Stimulated activated CD8-positive, alpha-beta memory T cell treated with anti-CD3 and anti-CD28 coated beads, Interleukin-2, amount 100 ng/mL, for 1 hour (primary cell): ENCODE measurements at places on chromosomes 6 and 20.

DNA sequence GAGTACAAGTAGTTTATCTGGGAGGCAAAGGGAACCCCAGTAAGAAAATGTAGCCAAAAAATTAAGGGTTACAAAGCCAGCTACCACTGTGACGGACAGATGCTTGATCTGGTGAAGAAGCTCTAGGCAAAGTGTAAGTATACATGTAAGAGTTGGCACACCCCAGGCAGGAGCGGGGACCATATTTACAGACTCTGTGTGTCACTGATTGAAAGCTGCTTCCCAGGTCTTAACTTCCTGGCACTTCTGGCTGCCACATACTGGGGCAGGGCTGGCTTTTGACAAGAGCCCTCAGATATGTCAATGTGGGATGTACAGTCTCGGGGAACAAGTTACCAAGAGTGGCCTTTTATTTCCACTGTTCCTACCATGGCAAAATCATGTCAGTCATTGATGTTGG, 48.0 kb upstream of the BCLAF1 start:
- no peak for DNase-seq

DNA sequence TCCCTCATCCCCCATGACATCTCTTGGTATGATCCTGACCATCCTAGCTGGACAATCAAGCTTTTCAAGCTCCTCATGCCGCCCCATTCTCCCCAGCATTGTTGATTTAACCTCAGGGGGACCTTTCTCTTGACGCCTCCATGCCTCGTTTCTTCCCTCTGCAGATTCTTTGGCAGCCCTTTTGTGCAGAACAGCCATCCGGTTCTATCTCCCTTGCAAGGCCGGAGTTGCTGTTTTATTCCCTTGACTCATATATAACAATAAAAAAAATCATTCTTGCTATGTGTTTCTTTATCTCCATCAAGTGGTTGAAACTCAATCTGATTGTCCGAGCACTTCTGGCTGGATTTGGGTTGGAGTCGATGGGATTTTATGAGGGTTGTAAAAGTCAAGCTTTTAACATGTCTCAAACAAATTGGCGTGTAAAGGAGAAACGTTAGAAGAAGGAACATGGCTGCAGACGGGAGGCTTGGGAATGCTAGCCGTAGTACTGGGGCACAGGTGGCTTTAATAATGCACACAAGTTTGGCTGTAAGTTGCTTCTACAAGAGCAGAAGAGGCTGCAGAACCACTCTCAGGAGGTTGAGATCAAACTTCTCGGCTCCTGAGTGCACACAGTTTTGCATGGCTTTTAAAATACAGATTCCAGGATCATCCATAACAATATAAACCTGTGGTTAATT, 3.9 kb upstream of the SULF2 start:
- DNase-seq: no peak

GRCh38 chr6:138521790-138522189, 22.5 kb upstream of the NHSL1 start:
- no peak for DNase-seq

DNA sequence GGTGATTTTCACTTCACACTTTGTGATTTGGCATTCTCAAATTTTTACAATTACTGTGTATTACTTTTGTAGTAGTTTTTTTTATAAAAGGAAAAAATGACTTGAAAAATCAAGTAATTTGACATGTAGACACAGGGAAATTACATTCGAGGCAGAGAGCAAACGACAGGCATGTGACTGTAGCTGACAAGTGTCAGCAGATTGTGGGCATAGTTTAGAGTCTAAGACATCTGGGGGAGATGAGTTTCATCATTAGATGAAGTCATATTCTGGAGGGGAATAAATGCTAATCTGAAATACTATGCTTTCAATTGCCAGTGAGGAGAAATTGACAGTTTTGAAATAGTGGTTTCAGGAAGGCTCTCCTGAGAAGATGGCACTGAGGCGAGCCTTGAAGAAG, 126.0 kb downstream of the MTHFD1L start:
- DNase-seq: no peak

DNA sequence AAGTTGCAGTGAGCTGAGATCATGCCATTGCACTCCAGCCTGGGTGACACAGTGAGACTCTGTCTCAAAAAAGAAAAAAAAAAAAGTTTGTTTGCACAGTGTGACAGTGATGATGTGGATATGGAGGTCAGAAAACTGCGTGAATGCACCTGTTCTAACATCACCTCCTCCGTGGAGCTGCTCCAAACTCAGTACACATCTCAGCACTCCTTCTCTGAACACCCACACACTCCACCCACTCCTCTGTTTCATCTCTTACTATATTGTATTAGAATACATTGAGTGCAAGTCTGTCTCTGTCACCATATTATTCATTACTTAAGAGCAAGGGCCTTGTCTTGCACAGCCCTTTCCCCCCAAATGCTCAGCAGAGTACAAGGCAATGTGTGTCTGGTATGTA, 51.5 kb upstream of the ENPP4 start:
- no peak for DNase-seq

- no peak for DNase-seq
Measured at GRCh38 chr6:23637296-23637695, 488.7 kb upstream of the NRSN1 start.

DNA sequence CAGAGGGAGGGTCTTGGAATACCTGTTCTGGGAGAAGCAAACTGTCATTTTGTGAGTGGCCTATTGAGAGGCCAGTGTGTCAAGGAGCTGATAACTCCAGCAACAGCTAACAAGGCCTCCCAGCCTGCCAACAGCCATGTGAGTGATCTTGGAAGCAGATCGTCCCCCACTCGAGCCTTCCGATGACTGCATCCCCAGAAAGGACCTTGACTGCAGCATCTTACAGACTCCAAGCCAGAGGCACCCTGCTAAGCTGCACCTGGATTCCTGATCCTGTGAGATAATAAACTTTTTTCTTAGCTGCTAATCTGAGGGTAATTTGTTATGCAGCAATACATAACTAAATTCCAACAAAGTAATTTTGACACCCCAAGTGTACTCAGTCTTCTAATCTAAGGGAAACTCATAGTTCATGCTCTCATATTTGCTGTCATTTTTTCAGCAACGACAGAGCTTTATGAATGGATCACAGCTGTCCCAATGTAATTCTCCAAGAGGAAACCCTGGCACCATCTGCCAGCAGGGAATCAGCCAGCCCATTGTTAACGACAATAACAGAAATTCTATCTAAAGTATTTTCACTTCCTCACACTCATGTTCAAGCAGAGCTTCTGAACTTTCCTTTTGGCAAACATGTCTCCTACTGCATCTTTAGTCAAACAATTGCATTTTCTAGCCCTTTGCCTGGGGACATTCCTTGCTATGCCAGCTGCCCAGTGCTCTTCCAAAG, 470.2 kb upstream of the BTBD3 start:
- no peak for DNase-seq

DNA sequence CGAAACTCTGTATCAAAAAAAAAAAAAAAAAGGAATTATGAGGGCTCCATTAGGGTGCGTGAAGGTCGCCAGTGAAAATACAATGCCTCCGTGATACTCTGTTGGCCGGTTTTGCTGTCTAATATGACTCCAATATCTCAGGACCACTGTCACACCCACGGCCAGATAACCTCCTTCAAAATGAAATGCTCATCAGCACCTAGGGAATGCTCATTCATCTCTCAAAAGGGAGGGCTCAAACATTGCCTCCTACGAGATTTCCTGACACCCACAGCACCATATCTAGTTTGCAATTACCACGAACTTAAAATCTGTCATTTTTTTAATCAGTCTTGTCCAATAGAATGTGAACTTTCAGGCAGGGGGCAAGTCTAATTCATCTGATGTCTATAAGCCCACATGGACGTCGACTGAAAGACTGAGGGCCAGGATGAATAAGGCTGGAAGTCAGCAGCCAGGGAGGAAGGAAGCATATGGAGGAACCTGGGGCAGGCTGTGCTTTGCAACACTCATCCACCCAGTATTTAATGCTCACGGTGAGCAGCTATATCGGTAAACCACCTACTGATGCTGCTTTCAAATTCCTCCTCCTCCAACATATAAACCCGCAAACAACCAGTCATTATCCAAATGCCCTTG, 42.8 kb downstream of the MAP3K5 start:
- no peak for DNase-seq

GRCh38 chr20:62252342-62252966, 14.1 kb downstream of the OSBPL2 start:
- no peak for DNase-seq

DNA sequence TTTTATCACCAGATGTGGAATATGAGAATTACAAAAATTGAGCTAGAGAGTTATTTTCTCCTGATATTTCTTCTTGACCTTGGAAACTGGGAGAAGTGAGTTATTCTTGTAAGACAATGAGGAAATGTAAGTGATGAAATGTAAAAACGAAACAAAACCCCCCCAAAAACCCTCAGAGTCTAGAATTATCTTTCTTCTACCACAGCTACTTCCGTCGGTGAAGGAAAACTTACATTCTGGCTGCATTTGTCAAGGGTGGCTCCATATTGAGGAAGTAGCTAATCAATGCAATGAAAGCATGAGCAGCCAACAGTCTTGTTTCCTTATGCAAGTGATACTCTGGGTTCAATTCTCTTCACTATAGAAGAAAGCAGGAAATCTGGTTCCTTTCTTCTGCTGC, 661.7 kb upstream of the CITED2 start:
- DNase-seq: no peak

DNA sequence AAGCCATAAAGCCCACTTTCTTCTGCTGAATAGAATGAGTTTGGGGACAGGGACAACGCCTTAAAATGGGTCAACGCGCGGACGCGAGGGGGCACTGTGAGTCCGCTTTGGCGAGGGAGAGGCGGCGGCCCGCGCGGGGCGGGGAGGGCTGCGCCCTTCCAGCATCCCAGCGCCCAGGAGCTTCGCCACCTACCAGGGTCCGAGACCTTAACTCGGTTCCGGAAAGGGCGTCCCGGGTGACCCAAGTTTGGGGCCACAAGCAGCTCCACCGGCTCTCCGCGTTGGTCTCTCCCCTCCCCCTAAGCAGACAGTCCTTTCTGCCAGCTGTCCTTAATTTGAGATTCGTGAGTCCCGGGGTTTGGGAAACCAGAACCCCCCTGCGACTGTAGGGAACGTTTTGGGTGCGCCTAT, 1.8 kb upstream of the SAMD5 start:
- DNase-seq: no peak

GRCh38 chr6:129677620-129678325, 32.2 kb downstream of the ARHGAP18 start:
- DNase-seq: no peak

- no peak for DNase-seq
Measured at GRCh38 chr6:25447570-25447929, 168.4 kb downstream of the CARMIL1 start.

- no peak for DNase-seq
Measured at GRCh38 chr6:151609146-151609902, 115.5 kb downstream of the CCDC170 start.

GRCh38 chr6:134663800-134664535, 285.9 kb downstream of the ALDH8A1 start:
- no peak for DNase-seq

GRCh38 chr6:83948851-83949250, 84.7 kb upstream of the MRAP2 start:
- no peak for DNase-seq

GRCh38 chr20:18416486-18416885, 50.3 kb downstream of the DZANK1 start:
- DNase-seq: no peak

- DNase-seq: no peak
Measured at GRCh38 chr6:151493161-151493803, 535 bp upstream of the CCDC170 start.

DNA sequence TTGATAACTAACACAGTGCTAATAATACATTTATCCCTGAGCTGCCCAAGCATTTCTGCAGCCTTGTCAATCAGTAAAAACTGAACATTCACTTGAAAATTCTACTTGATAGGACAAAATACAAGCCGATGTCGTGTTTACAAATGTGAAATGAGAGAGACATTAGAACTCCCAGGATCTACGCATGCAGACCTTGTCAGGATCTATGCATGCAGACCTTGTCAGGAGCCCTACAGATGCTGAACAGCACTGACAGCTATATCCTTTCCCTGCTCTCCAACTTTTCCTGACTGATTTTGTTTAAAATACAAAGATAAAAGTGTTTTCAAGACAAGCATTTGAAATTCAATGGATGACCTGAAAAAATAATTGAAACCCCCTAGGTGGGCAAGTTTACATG, 28.9 kb downstream of the INSM1 start:
- no peak for DNase-seq

GRCh38 chr6:144561455-144562043, 276.4 kb downstream of the UTRN start:
- no peak for DNase-seq

GRCh38 chr6:107877968-107878367, 53.9 kb upstream of the SCML4 start:
- no peak for DNase-seq

DNA sequence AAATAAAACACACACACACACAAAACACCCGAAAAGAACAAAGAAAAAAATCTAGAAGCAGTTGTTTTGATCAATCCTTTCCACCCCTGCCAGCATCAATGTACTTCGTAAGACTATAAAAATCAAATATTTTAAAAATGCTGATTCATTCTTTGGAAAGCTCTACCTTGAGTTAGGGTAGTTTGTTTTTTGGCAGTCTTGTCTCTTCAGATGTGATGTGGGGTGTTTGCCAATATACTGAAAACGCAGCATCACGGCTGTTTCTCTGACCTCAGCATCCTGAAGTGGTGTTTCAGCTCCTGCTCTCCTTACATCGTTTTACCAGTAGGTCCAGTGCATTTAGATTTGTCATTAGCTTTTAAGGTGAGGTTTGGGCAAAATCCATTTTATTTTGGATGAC, 526.0 kb downstream of the UTRN start:
- no peak for DNase-seq

GRCh38 chr6:108737594-108738546, 110.4 kb upstream of the ARMC2 start:
- DNase-seq: no peak

- DNase-seq: no peak
Measured at GRCh38 chr6:3940703-3941102, 91.5 kb downstream of the FAM50B start.

GRCh38 chr6:165819394-165819793, 156.4 kb upstream of the PDE10A start:
- DNase-seq: no peak

DNA sequence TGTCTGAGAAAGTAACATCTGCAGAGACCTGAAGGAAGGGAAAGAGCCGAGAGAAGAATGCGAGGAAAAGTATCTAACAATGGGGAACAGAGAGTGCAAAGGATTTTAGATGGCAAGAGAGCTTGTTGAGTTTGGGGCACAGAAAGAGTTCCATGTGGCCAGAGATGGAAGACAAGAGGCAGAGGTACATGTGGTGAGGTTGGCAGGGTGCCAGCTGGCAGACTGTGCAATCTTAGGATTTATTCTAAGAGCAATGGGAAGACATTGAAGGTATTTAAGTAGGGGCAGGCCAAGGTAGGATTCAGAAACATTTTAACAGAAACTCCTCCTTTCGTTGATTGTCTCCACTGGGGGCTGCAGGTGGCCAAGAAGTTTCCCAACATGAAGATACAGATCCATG, 20.4 kb upstream of the LBP start:
- DNase-seq: no peak

GRCh38 chr6:6392214-6393068, 72.0 kb upstream of the F13A1 start:
- DNase-seq: no peak

- DNase-seq: no peak
Measured at GRCh38 chr6:164022632-164023031, 608.1 kb downstream of the QKI start.

GRCh38 chr20:2114990-2115681, 13.5 kb downstream of the STK35 start:
- no peak for DNase-seq
